Activated CD8-positive, alpha-beta T cell treated with anti-CD3 and anti-CD28 coated beads, Interleukin-2, amount 10 ng/mL, durations not matched to agents 7 days and 5 days (primary cell): ENCODE measurements at places on chromosomes 6 and 20. TPM values are rescaled to one million over a fixed set of nuclear protein-coding genes. Genes with fewer than 3 reads are reported as not detected.
A peak's percentile ranks its signal among the peaks of the same experiment; 100 is the strongest.

DNA sequence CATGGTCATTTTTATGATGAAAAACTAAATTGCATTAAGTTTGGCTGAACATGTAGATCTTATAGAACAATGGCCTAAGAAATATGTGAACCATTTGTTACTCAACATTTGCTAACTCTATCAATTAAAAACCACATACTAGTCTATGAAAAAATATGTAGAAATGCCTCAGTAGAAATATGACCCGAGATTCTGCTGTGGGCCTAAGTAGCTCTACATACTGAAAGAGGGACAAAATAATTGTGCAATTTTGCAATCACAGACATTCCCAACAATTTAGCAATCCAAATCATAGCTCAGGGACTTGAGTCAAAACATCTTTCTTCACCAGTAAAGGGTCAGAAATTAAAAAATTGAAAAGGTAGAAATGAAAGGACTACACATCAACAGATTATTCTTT is 619.0 kb downstream of the FRK start:
- no peak overlapping the region for H3K27ac ChIP-seq
- no peaks in the 10 kb centered on the region for H3K4me1 ChIP-seq
- H3K27me3 ChIP-seq: no peaks in the 10 kb centered on the region
- no peak overlapping the region for H3K4me3 ChIP-seq
- no peaks in the 10 kb centered on the region for H3K36me3 ChIP-seq

- H3K4me3 ChIP-seq: no peak overlapping the region
- no peaks in the 10 kb centered on the region for H3K27me3 ChIP-seq
- no peaks in the 10 kb centered on the region for H3K4me1 ChIP-seq
- DNase-seq: no peak
Measured at GRCh38 chr20:25274891-25275812, 27.3 kb downstream of the PYGB start.

Gene TFAP2C
- total RNA-seq: not detected

DNA sequence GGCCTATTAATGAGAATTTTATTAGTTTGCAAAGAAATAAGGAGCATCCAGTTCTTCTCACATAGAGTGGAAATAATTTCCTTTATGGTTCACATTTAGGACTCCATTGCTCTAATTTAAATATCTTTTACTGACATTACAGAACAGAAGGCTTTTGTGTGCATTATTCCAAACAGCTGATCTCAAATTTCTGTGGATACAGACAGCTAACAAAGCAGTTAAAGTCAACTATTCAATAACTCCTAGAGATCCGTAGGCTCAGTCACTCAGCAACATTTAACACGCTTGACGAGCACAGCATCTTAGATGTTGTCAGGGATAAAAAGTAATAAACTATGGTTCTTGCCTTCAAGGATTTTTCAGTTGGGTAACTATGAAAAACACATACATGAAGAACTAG is 305.8 kb upstream of the SYNCRIP start:
- no peaks in the 10 kb centered on the region for H3K4me1 ChIP-seq
- H3K27ac ChIP-seq: no peak overlapping the region
- no peak overlapping the region for H3K4me3 ChIP-seq
- DNase-seq: no peak
- no peaks in the 10 kb centered on the region for H3K27me3 ChIP-seq
- no peaks in the 10 kb centered on the region for H3K36me3 ChIP-seq

Gene LY6G6F
- not detected for total RNA-seq

DNA sequence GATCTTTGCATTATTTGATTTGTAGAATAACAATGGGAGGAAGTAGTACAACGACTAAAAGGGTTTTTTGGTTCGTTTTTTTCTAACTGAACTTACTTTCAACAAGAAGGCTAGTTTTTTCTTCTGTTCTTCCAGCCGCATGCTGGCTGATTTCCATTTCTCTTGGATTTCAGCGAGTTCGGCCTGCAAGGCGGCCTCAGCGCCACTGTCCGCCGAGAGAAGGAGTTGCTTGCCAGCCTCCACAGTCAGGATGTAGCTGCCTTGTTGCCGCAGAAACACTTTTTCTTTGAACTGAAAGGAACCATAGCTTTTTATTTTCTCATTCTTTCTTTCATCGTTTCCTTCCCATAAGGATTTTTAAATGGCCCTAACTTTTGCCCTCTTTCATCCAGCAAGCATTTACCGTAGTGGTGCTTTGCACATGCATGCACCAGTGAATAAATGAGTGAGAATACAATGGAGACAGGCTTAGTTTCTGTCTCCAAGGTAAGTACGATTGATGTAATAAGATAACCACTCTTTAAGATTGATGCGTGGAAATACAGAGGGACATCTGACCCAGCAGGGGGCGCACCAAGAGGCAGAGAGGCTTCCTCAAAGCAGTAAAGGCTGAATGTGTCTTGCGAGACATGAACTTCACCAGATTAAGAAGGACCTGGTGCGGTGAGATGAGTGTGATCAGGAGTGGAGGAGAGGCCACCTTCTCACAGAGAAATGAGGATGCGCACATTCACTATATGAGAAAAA is 398.8 kb downstream of the ESR1 start:
- peaks cover 45% of the 10 kb centered on the region for H3K36me3 ChIP-seq
- H3K27ac ChIP-seq: no peak overlapping the region
- H3K4me1 ChIP-seq: no peaks in the 10 kb centered on the region

- no peak overlapping the region for H3K4me3 ChIP-seq
- no peak for DNase-seq
- no peaks in the 10 kb centered on the region for H3K36me3 ChIP-seq
Measured at GRCh38 chr6:120556491-120556890, 777.8 kb downstream of the TBC1D32 start.

Gene ROS1
- not detected for total RNA-seq

GRCh38 chr20:25632940-25633790 is 9.4 kb upstream of the NANP start:
- no peak overlapping the region for H3K4me3 ChIP-seq
- no peaks in the 10 kb centered on the region for H3K27me3 ChIP-seq
- peaks cover 2% of the 10 kb centered on the region for H3K4me1 ChIP-seq
- H3K27ac ChIP-seq: no peak overlapping the region
- DNase-seq: no peak

DNA sequence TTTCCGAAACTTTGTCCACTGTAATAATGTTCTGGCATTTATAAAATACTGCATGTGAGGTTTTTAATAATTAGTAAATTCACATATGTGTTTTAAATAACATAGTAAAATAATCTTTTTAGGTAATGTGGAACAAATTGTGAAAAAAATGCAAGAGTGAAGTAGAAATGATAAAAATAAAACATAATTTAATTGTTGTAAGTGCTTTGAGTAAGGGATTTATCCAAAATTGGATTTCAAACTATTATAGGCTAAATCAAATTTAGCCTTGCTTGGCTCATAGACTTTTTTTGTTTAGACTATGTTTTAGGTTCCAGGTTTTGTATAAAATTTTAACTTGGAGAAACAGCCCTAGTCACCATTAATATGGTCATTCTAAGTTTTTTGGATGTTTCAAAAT is 1029.5 kb downstream of the PHF3 start:
- no peaks in the 10 kb centered on the region for H3K36me3 ChIP-seq
- H3K4me3 ChIP-seq: no peak overlapping the region
- H3K27ac ChIP-seq: no peak overlapping the region
- DNase-seq: no peak

Gene GNAS-AS1
- total RNA-seq: 2.0 TPM

Gene OR2H1
- total RNA-seq: not detected

Gene ZC3H12D
- 6.1 TPM for total RNA-seq

Gene DEFB124
- not detected for total RNA-seq

GRCh38 chr6:52591832-52592231 is 15.0 kb upstream of the TRAM2 start:
- no peaks in the 10 kb centered on the region for H3K36me3 ChIP-seq
- peaks cover 11% of the 10 kb centered on the region for H3K27me3 ChIP-seq
- no peak for DNase-seq
- no peak overlapping the region for H3K27ac ChIP-seq
- H3K4me3 ChIP-seq: no peak overlapping the region

DNA sequence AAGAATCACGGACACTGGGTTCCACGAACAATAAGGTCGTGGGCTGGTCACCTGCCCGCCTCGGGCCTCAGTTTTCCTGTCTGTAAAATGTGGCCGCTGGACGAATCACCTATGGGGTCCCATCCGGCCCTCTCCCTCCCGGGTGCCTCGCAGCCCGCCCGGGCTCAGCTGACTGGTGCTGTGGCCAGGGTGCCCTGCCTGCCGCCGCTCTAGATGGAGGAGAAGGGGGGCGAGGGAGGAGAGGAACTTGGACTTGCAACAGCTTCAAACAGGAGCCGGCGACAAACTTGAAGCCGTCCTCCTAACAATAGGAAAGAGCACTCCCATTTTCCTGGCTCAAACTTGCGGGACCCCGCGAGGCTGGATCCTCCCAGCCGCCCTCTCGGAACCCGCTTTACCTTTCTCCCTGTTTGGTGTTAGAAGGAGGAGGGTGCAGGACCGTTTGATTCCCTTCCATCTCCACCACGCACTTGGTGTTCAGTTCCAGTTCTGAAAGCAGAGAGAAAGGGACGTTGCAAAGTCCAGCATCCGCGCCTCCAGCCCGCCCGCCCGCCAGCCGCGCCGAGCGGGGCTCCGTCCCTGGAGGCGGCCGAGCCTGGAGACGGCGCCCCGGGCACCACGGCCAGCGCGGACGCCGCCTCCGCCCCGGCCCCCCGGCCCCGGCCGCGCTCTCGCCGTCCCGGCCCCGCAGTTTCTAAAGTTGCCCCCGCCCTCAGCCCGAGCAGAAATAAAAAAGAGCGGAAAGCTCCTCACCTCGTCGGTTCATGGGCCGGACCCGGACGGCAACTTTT is 584 bp downstream of the KIF13A start:
- no peaks in the 10 kb centered on the region for H3K36me3 ChIP-seq
- H3K27me3 ChIP-seq: peaks cover 60% of the 10 kb centered on the region
- DNase-seq: no peak
- H3K4me1 ChIP-seq: peaks cover 7% of the 10 kb centered on the region

DNA sequence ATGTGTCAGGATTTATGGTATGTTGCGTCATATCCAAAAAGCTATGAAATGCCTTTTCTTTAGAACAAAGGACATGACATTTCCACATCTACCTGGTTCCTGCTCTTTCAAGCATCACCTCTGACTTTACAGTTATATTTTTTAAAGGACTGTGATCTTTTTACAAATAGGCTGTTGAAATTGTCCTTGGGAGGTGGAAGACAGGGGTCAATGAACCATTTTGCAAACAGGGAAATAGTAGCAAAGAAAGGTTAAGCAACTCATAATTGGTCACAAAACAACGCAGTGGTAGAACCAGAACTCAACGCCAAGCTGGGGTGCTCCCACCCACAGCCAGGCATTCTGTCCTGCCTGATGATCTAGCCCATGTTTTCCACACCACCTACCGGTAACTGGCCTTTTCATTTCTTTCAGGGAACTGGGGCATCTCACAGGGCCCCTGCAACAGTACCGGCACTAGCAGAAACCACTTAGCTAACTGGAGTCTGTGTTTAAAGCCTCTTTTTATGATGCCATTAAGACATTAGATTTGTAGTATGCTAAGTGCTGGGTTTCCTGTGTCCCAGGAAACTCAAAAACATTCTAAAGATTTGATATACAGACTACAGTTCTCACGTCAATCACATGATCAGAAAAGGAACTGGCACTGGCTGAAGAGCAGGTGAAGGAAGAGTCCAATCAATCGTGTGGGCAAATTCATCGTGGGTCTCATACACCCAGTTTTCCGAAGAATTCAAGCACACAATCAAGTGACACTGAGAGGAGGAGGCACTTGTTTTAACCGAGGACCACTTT is 13.9 kb downstream of the ZNF217 start:
- H3K4me3 ChIP-seq: peak overlapping the region; percentile 80
- peak; percentile 50 for DNase-seq
- H3K36me3 ChIP-seq: peaks cover 92% of the 10 kb centered on the region
- H3K27me3 ChIP-seq: no peaks in the 10 kb centered on the region
- H3K27ac ChIP-seq: peak overlapping the region; percentile 81

DNA sequence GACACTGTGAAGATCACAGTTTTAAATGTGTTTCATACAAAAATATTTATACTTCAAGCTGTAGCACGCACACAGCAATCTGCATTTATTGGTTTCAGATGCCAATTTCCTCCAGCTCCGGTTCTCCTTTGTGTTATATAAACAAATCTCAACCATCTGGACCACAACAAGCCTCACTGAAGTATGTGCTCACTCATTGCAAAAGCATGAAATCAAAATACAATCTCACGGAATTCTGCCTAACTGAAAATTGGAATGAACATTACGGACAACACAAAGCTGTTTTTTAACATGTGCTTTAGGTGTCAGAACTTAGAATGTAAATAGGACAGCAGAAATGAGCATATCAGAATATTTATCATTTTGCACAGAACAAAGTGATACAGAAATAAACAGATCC is 38.0 kb downstream of the RCAN2 start:
- peaks cover 10% of the 10 kb centered on the region for H3K27me3 ChIP-seq
- H3K27ac ChIP-seq: no peak overlapping the region
- H3K36me3 ChIP-seq: no peaks in the 10 kb centered on the region
- H3K4me1 ChIP-seq: no peaks in the 10 kb centered on the region
- H3K4me3 ChIP-seq: no peak overlapping the region
- DNase-seq: no peak

Gene COL9A3
- total RNA-seq: not detected
